ENCODE measurements at places on chromosomes 12 and 14.
A peak's percentile ranks its signal among the peaks of the same experiment; 100 is the strongest.

- no peak for DNase-seq
These were observed 25.8 kb upstream of the TRHDE start for GRCh38 chr12:72246370-72246769.

GRCh38 chr14:74905595-74906142 is 17.4 kb downstream of the RPS6KL1 start:
- DNase-seq: peak; percentile 4

GRCh38 chr12:58894040-58894439 is 26.3 kb downstream of the LRIG3 start:
- DNase-seq: no peak

DNA sequence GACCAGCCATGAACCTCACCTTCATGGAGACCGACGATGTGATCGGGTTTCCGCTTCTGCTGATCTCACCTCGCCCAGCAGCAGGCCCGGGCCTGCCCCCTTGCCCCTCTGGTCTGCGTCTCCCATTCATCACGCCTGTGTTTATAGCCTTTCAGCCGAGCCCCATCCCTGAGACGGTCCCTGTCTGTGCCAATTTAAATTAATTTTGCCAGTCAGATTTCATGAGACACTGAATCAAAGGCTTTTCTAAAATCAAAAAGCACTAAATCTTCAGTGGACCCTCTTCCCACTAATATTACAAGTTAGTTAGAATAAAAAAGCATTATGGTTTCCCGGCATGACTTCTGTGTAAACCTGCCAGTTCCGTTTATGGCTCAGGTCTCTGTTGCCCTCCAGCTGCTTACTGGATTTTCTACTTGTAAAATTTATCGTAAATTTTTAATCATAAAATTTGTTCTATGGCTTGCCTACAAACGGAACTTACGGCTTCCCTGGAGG is 155.9 kb downstream of the ESRRB start:
- no peak for DNase-seq

DNA sequence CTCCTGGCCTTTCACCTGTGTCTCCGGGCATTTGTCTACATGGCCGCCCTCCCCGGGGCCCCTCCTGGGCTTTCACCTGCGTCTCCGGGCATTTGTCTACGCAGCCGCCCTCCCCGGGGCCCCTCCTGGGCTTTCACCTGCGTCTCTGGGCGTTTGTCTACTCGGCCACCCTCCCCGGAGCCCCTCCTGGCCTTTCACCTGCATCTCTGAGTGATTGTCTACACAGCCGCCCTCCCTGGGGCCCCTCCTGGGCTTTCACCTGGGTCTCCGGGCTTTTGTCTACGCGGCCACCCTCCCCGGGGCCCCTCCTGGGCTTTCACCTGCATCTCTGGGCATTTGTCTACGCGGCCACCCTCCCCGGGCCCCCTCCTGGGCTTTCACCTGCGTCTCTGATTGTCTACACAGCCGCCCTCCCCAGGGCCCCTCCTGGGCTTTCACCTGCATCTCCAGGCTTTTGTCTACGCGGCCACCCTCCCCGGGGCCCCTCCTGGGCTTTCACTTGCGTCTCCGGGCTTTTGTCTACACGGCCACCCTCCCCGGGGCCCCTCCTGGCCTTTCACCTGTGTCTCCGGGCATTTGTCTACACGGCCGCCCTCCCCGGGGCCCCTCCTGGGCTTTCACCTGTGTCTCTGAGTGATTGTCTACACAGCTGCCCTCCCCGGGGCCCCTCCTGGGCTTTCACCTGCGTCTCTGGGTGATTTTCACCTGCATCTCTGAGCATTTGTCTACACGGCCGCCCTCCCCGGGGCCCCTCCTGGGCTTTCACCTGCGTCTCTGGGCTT is 68.0 kb upstream of the GALNT9 start:
- peak; percentile 56 for DNase-seq

- DNase-seq: no peak
These were observed 153.3 kb downstream of the PRKCH start for GRCh38 chr14:61474701-61475100.

DNA sequence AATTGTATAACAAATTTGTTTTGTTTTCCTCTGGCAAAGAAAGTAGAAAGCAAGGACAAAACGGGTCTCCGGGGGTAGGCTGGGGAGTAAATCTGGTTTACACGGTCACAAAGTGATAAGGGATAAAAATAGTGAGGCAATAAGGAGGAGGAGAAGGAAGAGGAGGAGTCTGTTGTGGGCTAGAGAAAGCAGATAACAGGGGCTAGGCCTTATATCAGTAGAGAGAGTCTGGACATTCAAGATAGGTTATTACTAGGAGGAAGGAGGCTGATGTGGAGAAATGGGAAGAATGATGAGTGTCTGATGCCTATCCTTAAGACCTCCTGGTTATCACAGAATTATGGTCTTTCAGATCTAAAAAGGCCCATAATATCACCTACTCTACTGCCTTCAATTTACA is 83.2 kb upstream of the SSTR1 start:
- no peak for DNase-seq

- DNase-seq: no peak
These were observed 25.8 kb upstream of the CLEC4E start for GRCh38 chr12:8566525-8566924.

- DNase-seq: peak; percentile 10
These were observed 833 bp upstream of the BHLHE41 start for GRCh38 chr12:26125400-26126339.

- no peak for DNase-seq
These were observed 600.5 kb downstream of the RERGL start for GRCh38 chr12:17489452-17489851.

DNA sequence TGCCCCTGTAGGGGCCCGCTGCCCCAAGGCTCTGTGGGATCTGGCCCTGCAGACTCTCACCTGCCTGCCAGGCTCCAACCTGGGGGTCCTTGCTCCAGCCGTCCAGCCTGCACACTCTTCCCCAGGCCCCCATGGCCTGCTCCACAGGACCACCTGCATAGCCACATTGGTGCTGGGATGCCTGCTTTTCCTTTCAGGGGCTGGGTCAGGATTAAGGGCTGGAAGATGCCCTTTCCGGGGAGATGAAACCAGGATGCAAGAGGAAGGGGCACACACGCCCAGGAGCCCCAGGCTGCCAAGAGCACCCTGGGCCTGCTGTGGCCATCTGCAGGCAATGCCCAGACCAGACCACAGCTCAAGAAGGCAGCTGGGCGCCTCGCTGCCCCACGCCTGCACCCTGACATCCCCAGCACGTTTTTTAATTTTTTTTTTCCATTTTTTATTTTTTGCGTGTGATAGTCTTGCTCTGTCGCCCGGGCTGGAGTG is 15.0 kb downstream of the BAG5 start:
- no peak for DNase-seq

DNA sequence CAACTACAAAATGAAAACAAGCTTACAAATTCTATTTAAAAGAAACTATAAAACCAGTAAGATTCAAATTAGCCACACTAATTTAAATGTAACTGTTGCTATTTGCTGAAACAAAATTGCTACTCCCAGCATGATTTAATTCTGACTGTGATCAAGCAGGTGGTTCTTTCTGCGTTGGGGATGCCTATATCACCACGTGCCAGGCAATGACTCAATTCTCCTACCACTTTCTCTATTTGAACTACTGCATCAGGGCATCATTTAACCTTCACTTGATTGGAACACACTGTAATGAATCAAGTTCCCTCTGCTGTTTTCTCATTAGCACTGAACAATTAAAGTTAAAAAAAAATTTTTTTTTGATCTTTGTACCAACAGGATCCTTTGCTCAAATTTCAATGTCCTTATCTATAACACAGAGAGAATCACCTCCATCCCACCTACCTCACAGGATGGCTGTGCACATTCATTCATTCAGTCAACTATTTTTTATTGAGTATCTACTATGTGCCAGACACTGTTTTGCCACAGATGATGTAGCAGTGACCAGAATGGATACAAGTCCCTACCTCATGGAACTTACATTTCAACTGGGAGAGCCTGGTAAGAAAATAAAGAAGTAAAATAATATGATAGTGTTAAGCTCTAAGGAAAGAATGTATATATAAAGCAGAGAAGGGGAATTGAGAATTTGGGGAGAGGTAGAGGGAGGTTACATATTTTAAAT is 8.0 kb upstream of the ACTN1 start:
- DNase-seq: no peak

DNA sequence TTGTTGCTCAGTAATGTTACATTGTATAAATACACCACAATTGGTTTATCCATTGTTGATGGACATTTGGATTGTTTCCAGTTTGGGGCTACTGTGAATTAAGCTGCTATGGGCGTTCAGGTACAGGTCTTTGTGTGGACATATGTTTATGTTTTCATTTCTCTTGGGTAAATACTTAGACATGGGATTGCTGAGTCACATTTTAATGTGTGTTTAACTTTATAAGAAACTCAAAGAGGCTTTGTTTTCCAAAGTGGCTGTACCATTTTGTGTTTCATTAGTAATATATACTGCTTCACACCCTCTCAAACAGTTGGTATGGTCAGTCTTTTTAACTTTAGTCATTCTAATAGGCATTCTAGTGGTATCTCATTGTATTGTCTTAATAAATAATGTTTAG is 225.0 kb downstream of the SPTSSA start:
- peak; percentile 73 for DNase-seq

- no peak for DNase-seq
These were observed 6.7 kb downstream of the ABCD4 start for GRCh38 chr14:74296037-74296467.

- DNase-seq: no peak
These were observed 131.9 kb downstream of the GPR135 start for GRCh38 chr14:59333235-59333634.

GRCh38 chr14:24179961-24180796 is 8.3 kb downstream of the REC8 start:
- no peak for DNase-seq

- no peak for DNase-seq
These were observed 40.1 kb downstream of the SMIM41 start for GRCh38 chr12:52119398-52120254.

- DNase-seq: no peak
These were observed 78.3 kb upstream of the BDKRB2 start for GRCh38 chr14:96126339-96126782.

GRCh38 chr14:78308079-78308478 is 137.9 kb downstream of the NRXN3 start:
- peak; percentile 71 for DNase-seq

- no peak for DNase-seq
These were observed 1140.5 kb downstream of the GALC start for GRCh38 chr14:86852530-86852929.

- DNase-seq: no peak
These were observed 3.8 kb downstream of the RAPGEF3 start for GRCh38 chr12:47754881-47755280.

- DNase-seq: peak; percentile 4
These were observed 28.6 kb downstream of the SUDS3 start for GRCh38 chr12:118404876-118405521.

- no peak for DNase-seq
These were observed 27.6 kb upstream of the ETV6 start for GRCh38 chr12:11621797-11622423.

- peak; percentile 50 for DNase-seq
These were observed 38.9 kb upstream of the FUT8 start for GRCh38 chr14:65373671-65374039.

DNA sequence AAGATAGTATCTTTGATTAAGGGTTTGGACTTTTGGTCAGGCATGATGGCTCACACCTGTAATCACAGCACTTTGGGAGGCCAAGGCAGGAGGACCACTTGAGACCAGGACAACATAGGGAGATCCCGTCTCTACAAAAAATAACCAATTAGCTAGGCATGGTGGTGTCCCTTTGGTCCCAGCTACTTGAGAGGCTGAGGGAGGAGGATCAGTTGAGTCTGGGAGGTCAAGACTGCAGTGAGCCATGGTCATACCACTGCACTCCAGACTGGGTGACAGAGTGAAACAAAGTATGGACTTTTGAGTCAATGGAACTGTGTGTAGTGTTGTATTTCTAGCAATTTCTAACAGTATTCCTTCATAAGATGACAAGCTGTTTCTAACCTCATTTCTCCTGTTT is 38.7 kb upstream of the CCDC88C start:
- DNase-seq: no peak

- no peak for DNase-seq
These were observed 21.7 kb downstream of the TAOK3 start for GRCh38 chr12:118350908-118351559.

GRCh38 chr12:130545475-130545874 is 170.6 kb downstream of the RIMBP2 start:
- DNase-seq: no peak

- DNase-seq: no peak
These were observed 2.8 kb upstream of the CDKL1 start for GRCh38 chr14:50399251-50400032.
